NCI-H2171 treated with DMSO at 0.1 percent for 48 hours (cell line): ENCODE measurements at places on chromosomes 6 and 20.
A peak's percentile ranks its signal among the peaks of the same experiment; 100 is the strongest.

DNA sequence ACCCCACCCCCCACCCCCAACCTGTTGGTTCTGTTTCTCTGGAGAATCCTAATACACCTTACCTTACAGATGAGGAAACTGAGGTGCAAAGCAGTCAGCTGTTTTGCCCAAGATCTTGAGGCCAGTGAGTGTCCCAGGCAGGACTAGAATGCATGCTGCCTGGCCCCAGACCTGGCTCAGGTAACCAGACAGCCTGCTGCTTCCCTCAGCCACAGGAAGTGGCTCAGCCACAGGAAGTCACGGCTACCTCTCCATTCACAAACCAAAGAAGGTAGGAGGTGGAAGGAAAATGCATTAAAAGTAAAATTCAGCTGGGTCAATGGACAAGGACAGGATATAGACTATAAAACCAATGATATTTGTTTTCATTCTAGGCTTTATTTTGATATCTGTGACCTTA, 517.6 kb downstream of the CD83 start:
- DNase-seq: no peak

DNA sequence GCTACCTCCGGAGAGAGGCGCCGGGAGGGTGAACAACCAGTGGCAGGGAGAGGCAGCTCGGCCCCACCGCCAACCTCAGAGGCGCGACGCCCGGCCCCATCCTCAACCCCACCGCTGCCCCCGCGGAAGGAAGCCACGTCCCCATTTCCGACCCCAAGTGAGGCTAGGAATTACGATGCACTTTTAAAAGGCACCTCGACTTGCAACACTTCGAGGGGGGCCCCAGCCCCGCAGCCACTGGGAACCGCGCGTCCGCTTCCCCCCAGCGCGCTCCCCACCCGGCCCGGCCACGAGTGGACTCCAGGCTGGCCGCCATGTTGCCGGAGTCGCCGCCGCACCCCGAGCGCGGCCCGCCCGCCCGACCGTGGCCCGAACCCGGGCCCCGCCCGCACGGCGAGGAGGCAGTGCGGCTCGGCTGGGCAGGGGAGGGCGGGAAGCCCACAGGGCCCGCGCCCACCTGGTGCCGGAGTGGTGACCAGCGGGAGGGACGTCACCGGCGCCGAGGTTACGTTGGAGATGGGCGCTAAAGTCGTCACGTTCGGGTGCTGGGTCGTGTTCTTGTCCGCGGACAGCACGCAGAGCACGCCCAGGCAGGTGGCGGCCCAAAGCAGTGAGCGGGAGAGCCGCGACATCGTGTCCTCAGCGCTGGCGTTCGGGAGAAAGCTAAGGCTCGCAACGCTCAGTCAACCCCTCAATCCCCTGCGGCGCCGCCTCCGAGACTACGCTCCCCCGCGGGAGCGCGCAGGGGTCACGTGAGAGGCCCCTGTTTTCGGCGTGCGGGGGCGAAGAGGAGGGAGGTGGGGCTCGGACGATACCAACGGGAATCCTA, at the start of gene CD164:
Gene CD164, minus strand, starts transcription at position 721 of the 829 bp plus-strand sequence. Its CDS starts 89 bp downstream, at position 632.
- peak; percentile 93 for DNase-seq

- DNase-seq: peak; percentile 61
Measured at GRCh38 chr6:43020847-43021246, 576 bp upstream of the RRP36 start.

GRCh38 chr6:27275025-27275956, 27.8 kb downstream of the PRSS16 start:
- no peak for DNase-seq

DNA sequence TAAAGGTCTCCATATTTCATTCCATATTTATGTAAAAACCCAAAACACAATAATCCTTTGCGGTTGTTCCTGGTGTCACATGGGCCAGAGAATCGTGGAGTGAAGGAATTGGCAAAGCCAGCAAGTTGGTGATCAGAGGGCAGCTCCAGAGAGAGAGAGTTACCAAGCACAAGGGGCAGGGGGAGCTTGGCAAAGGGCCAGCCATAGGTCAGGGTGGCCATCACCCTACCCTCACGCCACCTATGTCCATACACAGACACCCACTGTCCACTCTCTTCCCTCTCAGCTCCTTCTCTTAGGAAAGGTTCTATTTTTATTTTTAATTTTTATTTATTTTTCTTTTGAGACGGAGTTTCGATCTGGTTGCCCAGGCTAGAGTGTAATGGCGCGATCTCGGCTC, 163.2 kb upstream of the JARID2 start:
- no peak for DNase-seq

DNA sequence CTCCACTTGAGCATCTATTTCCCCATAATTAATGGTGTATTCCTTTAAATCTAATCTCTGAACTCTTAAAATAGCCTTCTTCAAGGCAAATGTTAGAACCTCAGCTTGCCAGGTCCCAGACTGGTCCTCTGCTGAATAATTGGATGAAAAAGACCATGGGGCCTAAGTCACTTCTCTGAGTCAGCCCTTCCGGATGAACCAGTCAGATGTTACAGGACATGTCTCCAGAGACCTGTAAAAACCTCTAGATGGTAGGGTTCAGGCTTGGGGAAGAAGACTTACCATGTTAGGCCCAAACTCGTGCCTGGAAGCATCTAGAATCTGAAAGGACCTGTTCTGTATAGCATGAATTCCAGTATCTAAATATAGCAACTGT, 97.3 kb downstream of the CDKAL1 start:
- DNase-seq: peak; percentile 34

DNA sequence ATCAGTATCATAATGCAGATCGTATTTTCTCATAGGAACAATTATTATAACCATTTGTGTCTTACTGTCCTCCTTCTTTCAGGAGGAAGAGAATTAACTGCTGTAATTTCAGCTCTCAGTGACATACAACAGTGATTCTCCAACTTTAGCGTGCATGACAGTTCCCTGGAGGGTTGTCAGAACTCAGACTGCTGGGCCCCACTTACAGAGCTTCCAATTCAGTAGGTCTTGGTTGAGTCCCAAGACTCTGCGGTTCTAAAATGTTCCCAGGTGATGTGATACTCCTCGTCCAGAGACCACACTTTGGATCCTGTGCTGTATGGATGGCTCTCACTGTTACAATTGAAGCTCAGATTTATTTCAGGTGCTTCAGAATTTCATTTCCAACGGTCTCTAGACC, 72.8 kb downstream of the CAP2 start:
- DNase-seq: no peak

- DNase-seq: no peak
Measured at GRCh38 chr6:2225422-2226392, 19.7 kb downstream of the GMDS start.

GRCh38 chr20:58011947-58012610, 216.4 kb downstream of the ANKRD60 start:
- DNase-seq: no peak

DNA sequence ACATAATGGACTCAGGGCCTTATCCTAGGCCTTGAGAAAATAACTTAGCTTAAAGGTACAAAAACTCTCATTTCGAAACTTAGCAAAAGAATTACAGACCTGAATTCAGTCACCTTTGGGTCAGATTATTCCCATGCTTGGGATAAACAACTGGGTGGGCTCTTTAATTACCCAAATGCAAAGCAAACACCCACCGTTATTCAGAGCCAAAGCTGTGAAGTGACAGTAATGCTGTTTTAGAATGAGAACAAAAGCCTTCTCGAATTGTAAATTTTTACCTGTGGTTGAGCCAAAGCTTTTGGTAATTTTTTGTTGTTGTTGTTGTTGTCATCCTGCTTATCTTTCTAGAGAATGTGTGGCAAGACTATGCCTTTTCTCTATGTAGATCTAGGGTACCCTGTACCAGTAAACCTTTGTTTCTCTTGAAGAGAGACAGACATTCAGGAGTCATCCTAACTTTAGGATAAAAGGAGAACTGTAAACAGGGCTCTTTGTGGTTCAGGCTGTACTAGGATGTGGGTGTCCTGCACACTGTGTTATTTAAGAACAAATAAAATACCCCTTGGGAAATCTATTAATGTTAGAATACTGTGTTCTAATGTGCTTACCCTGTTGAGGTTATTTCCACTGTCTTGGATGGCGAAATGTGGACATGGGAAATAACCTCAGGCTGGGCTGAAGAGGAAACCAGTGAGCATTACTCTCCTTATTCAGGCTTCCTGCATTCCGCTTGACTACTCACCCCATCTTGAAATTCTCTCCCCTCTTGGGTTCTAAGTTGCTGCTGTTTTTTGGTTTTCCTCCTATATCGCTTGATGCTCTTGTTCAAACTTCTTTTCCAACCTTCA, 480.7 kb downstream of the CD83 start:
- DNase-seq: no peak

- no peak for DNase-seq
Measured at GRCh38 chr20:46683011-46683667, 6.1 kb downstream of the TP53RK start.

- no peak for DNase-seq
Measured at GRCh38 chr6:158826819-158827501, 7.8 kb upstream of the EZR start.

DNA sequence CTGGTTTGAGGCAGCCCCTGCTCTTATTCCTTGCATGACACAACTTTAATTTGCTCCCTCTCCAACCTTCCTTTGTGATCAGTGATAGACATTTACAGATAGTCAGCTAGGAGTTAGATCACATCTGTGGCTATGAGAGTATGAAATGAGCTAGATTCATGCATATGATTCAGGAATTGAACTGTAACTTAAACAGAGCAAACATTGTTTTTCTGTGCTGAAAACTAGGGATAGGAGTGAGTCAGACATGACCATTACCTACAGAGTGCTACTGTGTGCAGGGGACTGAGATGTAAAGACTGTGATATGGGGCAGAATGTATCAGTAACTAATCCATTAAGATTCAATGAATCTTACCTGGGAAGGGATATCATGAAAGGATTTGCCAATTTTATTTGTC, 279.4 kb upstream of the SPTLC3 start:
- DNase-seq: no peak

- no peak for DNase-seq
Measured at GRCh38 chr6:21441386-21441785, 152.2 kb upstream of the SOX4 start.

- no peak for DNase-seq
Measured at GRCh38 chr6:143026696-143027449, 33.8 kb upstream of the AIG1 start.

GRCh38 chr6:12082368-12082767, 70.3 kb downstream of the HIVEP1 start:
- no peak for DNase-seq

- DNase-seq: peak; percentile 58
Measured at GRCh38 chr6:112310439-112311125, 36.5 kb upstream of the RFPL4B start.

DNA sequence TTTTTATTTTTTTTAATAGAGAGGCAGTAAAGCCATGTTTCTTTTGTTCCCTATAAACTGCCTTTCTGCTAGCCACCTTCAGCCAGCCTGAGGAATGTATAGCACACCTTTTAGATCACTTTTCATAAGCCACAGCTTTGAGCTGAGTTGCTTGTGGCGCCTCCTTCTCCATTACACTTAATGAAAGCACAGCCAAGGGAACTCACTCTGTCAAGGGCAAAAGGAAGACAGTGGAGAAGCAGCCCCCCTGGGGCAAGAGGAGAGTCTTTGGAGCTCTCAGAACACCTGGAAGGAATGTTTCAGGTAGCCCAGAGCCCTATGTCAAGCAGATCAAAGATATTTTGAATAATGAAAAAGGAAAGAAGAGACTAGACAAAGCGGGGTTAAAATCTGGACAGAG, 235.1 kb downstream of the CLIC5 start:
- DNase-seq: no peak

- no peak for DNase-seq
Measured at GRCh38 chr20:6685626-6686025, 81.9 kb upstream of the BMP2 start.
